NCI-H1436 (cell line): ENCODE measurements at places on chromosomes 7 and 10.

GRCh38 chr7:100867776-100868485 is 744 bp downstream of the TRIP6 start:
- DNase-seq: no peak

- no peak for DNase-seq
Observed at GRCh38 chr10:132110713-132111112, 45.0 kb downstream of the JAKMIP3 start.

DNA sequence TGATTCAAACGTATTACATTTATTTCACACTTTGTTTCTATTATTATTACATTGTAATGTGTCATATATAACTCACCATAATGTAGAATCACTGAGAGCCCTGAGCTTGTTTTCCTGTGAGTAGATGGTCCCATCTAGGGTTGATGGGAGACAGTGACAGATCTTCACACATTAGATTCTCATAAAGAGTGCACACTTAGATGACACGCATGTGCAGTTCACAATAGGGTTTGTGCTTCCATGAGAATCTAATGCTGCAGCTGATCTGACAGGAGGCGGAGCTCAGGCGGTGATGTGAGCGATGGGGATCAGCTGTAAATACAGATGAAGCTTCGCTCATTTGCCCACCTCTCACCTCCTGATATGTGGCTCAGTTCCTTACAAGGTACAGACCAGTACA is 36.1 kb downstream of the BMPER start:
- DNase-seq: no peak

DNA sequence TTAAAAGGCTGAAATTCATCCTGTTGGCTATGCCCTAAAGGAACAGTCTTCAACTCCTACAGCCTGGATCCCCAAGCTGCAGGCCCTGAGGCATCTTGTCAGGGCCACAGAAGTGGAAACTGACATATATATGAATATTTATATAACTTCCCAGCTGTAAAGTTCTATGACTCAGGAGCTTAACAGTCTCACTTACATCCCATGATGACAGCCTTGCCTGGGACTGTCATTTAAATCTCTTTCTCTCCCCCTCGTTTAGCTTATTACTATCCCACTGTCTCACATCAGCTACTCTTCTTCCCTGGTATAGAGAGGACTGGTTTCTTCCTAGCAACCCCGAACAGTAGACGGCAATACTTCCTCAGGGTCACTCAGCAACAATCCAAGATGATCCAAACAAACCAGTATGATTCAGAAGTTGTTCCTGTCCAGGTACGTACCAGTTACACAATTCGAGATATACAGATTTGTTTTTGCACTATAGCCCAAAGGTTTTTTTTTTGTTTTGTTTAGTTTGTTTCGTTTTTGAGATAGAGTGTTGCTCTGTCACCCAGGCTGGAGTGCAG is 22.7 kb downstream of the KIAA1549 start:
- DNase-seq: no peak
